ENCODE measurements at places on chromosomes 2 and 18.
A peak's percentile ranks its signal among the peaks of the same experiment; 100 is the strongest.

GRCh38 chr2:239522740-239523119 is 121.9 kb upstream of the HDAC4 start:
- no peak for DNase-seq

DNA sequence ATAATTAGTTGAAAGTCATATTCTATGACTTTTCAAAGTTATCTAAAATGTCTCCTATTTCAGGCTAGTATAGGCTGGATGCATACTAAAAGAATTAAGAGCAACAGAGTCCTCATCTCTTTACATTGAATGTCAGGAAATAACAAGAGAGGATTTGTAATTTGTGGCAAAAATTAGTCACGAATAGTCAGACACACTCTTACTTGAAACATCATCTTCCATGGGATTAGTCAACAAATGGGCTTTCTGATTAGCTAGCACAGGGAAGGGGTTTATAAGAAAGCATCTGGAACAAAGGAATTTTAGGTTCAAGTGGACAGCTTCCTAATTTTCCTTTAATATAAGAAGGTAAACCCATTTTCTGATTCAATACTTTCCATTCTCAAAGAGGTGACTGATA is 330.3 kb upstream of the MEX3C start:
- DNase-seq = no peak

DNA sequence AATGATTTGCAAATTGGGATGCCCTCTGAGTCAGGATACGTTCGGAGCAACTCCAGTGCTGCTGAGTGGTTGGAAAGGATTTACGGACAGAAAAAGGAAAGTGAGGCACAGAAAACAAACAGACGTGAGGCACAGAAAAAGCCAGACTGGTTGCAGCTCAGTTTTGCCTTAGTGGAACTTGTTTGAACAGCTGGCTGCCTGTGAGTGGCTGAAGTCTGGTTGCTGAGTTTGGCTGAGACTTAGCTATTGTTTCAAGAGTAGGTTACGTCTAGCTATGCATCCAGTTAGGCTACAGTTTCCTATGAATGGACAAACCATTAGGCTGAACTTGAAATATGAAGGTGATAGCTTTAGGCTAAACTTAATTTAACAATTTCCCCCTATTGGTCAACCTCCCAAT is 256.6 kb downstream of the VAPA start:
- no peak for DNase-seq

GRCh38 chr2:128452536-128453530 is 134.2 kb upstream of the HS6ST1 start:
- no peak for DNase-seq

DNA sequence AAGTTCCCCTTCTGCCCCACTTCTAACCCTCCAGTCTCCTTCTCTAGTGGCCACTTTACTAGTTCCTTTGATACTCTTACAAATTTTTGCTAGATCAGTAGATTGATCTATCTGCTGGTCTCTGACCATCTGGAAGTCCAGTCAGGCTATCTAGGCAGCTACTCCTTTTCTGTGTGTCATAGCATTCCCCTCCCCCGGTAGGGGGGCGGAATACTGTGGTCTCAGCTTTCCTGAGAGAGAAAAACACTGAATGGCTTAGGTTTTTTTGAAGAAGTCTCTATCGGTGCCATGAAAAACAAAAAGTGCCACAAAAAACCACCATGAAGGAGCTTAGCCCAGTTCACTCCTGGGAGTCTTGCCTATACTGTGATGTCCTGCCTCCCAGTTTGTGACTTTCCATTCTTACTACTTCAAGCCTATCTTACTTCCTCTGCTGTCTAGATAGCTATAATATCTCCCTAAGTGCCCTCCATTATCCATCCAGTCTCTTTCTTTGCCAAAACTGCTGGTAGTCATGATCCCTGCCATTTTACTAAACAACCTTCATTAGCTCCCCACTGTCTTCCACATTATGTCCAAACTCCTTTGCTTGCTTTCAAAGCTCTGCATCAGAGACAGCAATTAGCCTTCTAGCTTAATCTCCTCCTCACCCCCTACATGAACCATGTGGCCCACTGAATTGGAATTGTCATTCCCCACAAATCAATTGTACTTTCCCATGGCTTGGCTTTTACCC is 29.9 kb downstream of the TPGS2 start:
- DNase-seq = no peak

DNA sequence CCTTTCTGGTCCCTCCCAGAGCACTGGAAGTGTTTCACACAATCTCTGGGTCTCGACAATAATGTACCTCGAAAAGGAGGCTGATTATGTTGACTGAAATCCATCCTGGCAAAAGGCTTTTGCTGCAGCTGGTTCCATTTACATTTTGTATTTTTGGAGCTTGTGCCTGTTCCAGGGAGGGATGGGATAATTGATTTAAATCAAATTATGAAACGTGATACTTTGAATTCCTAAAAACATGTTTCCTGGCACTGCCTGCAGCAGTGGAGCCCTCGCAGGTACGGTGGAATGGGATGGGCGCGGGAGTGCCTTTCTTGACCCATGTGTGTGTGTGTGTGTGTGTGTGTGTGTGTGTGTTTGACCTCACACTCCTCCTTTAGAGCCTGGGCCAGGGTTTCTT is 455.5 kb upstream of the MEIS1 start:
- DNase-seq = no peak

DNA sequence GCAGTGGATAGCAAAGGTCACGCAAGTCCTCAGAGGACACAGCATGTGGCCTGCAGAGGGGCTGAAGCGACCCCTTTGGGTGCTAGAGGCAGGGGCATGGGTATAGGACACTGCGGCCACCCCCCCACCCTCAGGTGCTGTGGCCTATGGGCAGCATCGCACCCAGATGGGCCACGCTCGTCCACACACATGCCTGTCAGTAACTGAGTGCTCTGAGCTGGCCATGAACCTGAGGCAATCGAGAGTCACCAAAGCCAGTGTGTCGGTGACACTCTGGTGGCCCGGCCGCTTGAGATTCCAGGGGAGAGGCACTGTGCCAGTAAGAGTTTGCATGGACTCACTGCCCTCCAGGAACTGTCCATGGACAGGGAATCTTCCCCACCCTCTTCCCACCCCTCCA is 22.7 kb upstream of the PTPN2 start:
- no peak for DNase-seq

GRCh38 chr2:135701442-135701841 is 40.2 kb upstream of the UBXN4 start:
- DNase-seq = no peak

DNA sequence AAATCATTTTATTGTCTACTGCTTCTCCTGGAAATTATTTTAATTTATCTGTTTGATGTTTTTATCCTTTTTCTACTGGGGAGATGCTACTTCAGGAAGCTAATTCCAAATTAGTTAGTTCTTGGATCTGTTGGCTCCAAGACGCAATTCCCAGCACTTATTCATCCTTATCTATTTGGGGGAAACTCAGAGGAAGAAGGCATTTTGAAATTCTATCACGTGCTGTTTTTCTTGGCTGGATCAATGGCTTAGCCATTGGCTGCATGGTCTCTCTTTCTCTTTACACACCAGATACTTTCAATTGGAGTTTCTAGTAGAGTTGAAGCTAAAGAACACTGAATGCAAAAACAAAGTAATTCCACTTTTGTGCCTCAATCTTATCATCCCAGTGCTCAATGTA is 98.3 kb downstream of the RAPGEF4 start:
- no peak for DNase-seq

DNA sequence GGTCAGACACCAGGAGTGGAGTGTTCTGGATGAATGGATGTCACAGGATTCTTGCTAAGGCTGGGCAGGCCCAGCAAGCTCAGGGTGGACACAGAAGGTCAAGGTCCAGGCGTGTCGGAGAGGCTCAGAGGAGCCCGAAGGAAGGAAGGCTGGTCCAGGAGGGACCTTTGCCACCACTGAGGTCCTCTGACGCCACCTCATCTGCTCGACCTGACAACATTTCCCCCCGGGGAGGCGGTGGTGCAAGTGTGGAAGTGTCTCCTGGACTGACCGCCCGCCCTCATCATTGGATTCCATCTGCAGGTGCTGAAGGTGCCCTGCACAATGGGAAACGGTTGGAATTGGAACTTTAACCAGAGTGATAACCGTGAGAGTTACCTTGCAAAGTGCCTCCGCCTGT is 124.6 kb downstream of the RTP5 start:
- no peak for DNase-seq

GRCh38 chr2:106516436-106516835 is 29.3 kb downstream of the CD8B2 start:
- DNase-seq = no peak

DNA sequence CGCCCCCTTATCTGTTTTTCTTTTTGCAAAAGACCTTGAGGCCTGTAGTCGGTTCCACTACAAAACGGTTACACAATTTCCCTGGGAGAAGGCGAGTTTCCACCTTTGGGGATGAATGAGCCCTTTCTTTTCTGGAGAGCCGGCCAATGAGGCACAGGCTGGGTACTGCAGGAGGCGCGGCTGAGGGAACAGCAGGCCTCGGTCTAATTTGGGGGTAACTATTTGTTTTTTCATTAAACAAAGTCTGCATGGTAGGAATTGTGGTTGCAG is 129.2 kb downstream of the MYCN start:
- no peak for DNase-seq

DNA sequence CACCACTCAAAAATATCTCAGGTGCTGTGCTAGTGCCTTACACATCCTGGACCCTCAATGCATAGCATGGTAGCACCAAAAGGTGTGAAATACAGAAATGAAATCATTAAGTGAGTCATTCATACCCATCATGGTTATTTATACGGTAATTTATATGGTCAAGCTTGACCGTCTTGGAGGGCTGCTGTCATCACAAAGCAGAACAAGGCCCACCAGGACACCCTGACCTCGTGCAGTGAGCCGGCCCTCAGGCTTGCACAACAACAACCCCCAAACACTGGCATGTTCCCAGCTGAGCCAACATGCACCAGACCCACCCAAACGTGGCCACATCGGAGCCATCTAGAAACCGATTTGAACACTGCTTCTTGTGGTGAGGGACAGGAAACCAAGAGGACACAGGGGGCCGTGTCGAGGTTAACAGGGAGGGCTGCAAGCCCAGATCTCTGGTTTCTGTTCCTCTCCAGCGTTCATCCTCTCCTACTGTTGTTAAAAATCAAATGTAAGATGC is 378.5 kb upstream of the ID2 start:
- peak; percentile 82 for DNase-seq

- DNase-seq = peak; percentile 89
Measured at GRCh38 chr2:11750422-11750821, 4.0 kb downstream of the LPIN1 start.

- DNase-seq = no peak
Measured at GRCh38 chr2:199370150-199370780, 87.5 kb downstream of the SATB2 start.

- no peak for DNase-seq
Measured at GRCh38 chr18:35577045-35577848, 4.3 kb upstream of the GALNT1 start.
